ENCODE measurements at places on chromosomes 16 and 17.

DNA sequence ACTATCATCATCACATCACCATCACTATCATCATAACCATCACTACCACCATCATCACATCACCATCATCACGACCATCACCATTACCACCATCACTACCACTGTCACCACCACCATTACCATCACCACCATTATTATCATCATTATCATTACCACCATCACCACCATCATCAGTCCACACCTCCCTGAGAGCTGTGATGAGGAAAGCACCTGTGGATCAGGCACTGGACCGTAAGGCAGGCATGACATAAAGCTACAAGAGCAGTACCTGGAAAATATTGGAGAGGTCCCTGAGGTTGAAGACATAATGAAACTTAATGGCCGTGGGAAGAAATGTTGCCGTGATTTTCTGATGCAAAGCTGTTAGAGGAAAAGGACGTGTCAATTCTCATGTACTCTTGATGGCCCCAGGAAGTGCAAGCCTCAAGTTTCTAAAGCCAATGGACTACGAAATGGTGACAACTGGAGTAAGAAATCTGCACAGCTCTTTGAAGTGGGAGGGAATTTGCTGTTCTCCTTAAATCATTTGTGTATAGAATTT is 98.4 kb downstream of the DNAH17 start:
- DNase-seq, result no peak

GRCh38 chr16:28192806-28193529 is 18.8 kb downstream of the XPO6 start:
- DNase-seq, result no peak

- no peak for DNase-seq
These were observed 15.2 kb upstream of the METRNL start for GRCh38 chr17:83064021-83064731.

DNA sequence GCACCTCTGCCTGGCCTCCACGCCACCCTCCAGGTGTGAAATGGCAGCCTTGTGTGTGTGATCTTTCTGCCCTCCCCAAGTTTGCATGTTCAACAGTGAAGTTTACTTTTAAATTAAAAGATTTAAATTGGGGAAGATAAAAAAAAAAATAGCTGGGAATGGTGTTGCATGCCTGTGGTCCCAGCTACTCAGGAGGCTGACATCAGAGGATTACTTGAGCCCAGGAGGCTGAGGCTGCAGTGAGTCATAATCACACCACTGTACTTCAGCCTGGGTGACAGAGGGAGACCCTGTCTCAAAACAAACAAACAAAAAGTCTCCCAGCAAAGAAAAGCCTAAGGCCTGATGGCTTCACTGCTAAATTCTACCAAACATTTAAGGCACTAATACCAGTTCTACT is 35.4 kb upstream of the RNF43 start:
- DNase-seq, result peak; percentile 20

DNA sequence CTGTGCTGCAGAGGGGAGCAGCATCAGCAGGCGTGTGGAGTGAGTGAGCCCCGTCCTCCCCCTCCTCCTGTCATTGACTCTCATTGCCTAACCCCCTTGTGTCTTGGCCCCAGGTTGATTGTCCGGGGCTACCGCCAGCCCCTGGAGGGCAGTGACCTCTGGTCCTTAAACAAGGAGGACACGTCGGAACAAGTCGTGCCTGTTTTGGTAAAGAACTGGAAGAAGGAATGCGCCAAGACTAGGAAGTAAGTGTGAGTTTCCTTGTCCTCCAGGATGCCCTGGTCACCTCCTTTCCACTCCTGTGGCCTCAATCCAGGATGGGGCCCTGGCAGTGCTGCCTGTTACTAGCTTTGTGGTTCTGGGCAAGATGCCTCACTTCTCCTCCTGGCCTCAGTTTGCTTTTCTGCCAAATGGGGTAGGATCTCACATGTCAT is 87.0 kb downstream of the ABCC1 start:
- peak; percentile 73 for DNase-seq

- DNase-seq, result no peak
These were observed 35.0 kb downstream of the NECAB2 start for GRCh38 chr16:84003038-84003437.

DNA sequence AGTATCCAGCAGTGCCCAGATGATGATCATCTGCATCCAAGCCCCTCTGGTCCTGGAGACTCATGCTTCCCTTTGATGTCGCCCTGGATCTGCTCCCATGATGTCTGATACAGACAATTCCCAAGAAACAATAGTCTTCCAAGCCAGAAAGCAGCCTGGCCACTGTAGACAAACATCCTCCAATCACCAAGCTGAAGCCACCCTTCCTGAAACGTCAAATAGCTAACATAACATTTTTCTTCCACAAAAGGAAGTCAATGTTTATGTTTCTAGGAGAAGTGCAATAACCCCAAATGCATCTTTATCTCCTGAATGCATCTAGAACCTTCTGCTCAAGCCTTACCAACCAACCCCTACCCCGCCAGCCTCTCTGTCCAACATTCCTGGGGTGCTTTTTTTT is 1.2 kb upstream of the DPEP2 start:
- DNase-seq, result no peak

GRCh38 chr17:45110676-45111611 is 21.4 kb downstream of the PLCD3 start:
- DNase-seq, result no peak

DNA sequence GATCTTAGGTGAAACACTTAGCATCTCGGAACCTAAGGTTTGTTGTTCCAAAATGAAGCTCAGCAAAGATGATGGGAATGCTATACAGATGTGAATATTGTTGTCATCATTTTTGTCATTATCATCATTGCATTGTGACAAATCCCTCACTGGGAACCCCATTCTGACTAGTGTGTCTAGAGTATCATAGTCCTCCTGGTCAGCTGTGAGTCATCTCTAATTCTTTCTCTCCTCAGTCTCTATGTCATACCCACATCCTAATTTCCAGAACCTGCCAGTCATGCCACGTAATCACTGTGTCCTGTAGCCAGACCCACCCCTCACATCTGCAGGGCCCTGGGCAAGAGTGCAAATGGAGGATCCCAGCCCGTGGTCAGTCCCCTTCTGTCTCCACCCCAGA is 60.5 kb upstream of the CLEC3A start:
- no peak for DNase-seq

- no peak for DNase-seq
These were observed 270.6 kb downstream of the HAPSTR1 start for GRCh38 chr16:9362050-9362449.

GRCh38 chr16:83002351-83003334 is 375.9 kb downstream of the CDH13 start:
- no peak for DNase-seq

DNA sequence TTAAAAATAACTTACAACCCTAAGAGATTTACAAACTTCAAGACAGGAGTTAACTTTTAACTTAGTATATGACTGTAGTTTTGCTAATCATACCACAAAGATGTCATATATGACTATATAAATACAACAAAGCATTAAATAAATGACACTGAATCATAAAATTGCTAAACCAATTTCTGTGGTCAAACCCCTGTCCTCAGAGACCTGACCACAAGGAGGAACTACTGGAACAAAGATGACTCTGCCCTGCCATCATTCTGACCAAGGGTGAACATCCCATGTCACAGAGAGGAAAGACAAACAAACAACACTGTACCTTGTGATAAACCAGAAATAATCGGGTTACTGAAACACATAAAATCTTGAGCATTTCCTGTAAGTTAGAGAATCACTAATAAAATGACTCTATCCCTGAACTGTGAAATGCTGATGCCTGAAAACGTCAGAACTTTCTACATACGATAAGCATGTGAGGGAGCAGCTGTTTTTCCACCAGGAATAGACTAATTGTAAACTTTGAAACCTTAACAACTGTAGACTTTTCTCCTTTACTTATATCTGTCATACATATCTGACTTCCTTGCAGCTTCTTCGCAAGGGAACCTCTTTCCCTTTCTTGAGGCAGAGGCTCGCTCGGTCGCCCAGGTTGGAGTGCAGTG is 47.9 kb downstream of the WDR59 start:
- no peak for DNase-seq

Data from ELF-1 (cell line).